Cardiac septum (tissue), 1 donor: ENCODE measurements at places on chromosomes 16 and 17. TPM values are rescaled to one million over a fixed set of nuclear protein-coding genes. Genes with fewer than 3 reads are reported as not detected.

Gene CBFA2T3
- 5.9 TPM for total RNA-seq

Gene SLC25A10
- total RNA-seq: 6.3 TPM

Gene ACSM5
- 0.40 TPM for total RNA-seq

Gene MPV17L
- 5.4 TPM for total RNA-seq

Gene ITFG1
- 69.6 TPM for total RNA-seq

Gene TMIGD1
- total RNA-seq: not detected

Gene FA2H
- not detected for total RNA-seq

Gene ALOX12B
- not detected for total RNA-seq

Gene CD300LG
- 13.7 TPM for total RNA-seq

Gene DRC3
- total RNA-seq: 1.9 TPM

Gene ALDH3A2
- 107 TPM for total RNA-seq

Gene IL17C
- not detected for total RNA-seq

Gene CES1
- total RNA-seq: 9.9 TPM

Gene ADPRM
- total RNA-seq: 4.4 TPM

Gene CLEC3A
- total RNA-seq: not detected

Gene NPW
- not detected for total RNA-seq

DNA sequence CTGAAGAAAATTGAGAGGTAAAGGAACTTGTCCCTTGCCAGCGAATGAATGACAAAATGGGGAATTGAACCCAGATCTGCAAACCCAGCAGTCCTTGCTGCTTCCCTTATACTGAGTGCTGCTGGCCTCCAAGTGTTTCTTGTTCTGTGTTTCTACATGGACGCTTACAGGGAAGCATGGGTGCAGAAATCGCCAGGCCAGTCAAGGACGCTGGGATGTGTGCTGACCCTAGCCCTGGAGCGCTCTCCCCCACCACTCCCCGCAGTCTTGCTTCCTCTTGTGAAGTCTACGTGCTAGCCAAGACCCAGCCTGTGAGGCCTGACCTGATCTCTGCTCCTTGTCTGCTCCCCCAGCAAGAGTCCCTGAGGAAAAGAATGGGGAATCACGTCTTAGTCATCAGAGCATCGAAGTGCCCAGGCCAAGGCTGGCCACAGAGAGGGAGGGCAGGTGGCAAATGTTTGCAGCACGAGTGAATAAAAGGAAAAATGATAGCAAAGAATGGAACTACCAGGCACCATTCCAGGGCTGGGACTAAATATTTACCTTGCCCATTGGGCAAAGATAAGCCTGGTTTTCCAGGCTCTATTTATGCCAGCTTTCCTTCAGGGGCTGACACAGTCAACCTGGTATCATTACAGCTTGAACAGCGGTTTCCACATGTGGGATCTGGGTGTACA, 17.4 kb downstream of the CA4 start:
- no peak for DNase-seq

- peak; percentile 38 for DNase-seq
Measured at GRCh38 chr17:79627766-79628690, 17.2 kb upstream of the RBFOX3 start.

GRCh38 chr17:30927756-30928155, 6.0 kb downstream of the ADAP2 start:
- no peak for DNase-seq

GRCh38 chr17:81090361-81091136, 55.6 kb downstream of the BAIAP2 start:
- no peak for DNase-seq

DNA sequence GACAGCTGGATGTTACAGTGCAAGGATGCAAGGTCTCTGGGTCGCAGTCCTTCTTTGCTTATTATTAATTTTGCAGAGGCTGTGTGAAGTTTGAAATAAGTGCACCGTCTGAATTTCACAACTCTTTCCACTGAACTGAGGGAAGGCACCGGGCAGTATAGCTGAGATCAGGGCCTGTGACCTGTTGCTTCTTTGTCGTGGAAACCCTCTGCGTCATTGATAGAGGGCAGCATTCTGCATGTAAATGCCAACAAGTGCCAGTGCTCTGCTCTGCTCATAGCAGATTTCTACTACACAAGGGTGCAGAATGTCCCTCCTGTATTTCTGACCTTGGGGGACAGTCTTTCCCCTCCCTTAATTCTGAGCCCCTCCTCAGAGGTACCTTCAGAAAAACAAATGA, 26.0 kb downstream of the CD300LF start:
- DNase-seq: no peak

GRCh38 chr17:44778656-44779210, 19.9 kb downstream of the ADAM11 start:
- DNase-seq: no peak

- DNase-seq: no peak
Measured at GRCh38 chr17:4896332-4897197, 2.8 kb upstream of the C17orf107 start.

DNA sequence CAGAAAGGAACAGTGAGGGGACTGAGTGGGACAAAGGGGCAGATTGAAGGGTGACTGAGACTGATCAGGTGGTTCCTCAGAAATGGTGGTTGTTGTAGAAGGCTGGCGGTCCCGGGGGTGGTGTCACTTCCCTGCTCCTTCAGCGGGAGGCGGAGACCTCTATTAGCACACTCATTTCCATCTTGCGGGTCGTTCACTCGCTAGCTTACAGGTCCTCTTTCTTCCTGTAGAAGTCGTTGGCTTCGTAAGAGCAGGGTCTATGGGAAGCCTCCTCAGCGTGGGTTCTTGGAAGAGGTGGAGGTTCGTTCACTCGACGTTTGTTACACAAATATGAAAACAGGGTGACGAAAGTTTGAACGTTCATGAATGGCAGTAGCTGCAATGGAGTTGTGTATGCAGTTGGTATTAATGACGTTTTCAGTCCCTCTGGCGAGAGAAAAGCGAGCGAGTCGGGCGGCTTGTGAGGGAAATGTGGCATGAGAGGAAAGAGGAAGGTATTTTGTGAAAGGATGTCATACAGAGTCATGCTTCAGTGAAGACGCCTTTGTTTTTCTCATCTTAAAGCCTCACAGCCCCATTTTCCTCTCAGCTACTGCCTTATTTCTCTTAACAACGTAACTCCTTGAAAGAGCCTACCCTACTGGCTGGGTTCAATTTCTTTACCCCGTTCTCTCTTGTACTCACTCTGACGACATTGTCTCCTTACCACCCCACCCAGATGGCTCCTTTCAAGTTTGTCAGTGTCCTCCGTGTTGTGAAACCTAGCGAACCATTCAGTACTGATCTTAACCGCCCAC, 667 bp downstream of the EFCAB13 start:
- no peak for DNase-seq

DNA sequence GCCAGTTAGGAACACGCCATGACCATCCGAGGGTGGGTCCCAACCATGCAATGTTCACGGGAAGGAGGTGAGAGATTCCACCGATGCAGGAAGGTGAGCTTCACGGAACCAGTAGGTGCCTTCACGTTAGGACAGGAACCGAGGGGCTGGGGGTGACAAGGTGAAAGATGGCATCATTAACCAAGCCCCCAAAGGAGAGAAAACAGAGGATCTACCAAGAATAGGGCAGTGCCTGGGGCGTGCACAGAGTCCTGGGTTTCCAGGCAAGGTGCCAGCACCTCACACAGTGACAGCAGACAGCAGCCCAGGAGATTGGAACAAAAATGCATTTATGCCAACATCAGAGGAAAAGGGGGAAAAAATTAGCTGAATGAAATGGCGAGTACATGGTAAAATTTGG, 137.9 kb downstream of the GSG1L start:
- peak; percentile 64 for DNase-seq

DNA sequence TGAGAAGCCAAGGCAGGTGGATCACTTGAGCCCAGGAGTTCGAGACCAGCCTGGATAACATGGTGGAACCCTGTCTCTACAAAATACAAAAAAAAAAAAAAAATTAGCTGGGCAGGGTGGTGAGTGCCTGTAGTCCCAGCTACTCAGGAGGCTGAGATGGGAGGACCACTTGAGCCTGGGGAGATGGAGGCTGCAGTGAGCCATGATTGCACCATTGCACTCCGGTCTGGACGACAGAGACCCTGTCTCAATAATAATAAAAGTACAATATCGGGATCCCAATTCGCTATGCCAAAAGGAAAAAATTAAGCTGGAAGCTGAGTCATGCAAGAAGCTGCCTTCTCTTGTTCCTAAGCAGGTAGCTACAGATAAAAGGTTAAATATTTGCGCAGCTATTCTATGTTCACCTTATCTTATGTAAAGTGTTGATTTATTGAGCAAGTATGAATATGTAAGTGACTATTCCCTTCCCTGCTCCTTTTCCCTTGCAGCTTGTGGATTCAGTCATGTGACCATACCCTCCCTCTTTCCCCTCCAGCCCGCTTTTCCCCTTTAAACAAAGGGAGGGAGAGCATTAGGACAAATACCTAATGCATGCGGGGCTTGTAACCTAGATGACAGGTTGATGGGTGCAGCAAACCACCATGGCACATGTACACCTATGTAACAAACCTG, 112.0 kb downstream of the LITAF start:
- no peak for DNase-seq

- no peak for DNase-seq
Measured at GRCh38 chr17:73160980-73161630, 3.7 kb upstream of the SSTR2 start.

- no peak for DNase-seq
Measured at GRCh38 chr17:59893676-59894100, 767 bp downstream of the RPS6KB1 start.

GRCh38 chr17:30321314-30321713, 12.5 kb downstream of the TMIGD1 start:
- no peak for DNase-seq

- no peak for DNase-seq
Measured at GRCh38 chr17:61494325-61495160, 42.3 kb downstream of the TBX4 start.

- DNase-seq: peak; percentile 55
Measured at GRCh38 chr16:3509470-3509928, 8.7 kb downstream of the CLUAP1 start.

DNA sequence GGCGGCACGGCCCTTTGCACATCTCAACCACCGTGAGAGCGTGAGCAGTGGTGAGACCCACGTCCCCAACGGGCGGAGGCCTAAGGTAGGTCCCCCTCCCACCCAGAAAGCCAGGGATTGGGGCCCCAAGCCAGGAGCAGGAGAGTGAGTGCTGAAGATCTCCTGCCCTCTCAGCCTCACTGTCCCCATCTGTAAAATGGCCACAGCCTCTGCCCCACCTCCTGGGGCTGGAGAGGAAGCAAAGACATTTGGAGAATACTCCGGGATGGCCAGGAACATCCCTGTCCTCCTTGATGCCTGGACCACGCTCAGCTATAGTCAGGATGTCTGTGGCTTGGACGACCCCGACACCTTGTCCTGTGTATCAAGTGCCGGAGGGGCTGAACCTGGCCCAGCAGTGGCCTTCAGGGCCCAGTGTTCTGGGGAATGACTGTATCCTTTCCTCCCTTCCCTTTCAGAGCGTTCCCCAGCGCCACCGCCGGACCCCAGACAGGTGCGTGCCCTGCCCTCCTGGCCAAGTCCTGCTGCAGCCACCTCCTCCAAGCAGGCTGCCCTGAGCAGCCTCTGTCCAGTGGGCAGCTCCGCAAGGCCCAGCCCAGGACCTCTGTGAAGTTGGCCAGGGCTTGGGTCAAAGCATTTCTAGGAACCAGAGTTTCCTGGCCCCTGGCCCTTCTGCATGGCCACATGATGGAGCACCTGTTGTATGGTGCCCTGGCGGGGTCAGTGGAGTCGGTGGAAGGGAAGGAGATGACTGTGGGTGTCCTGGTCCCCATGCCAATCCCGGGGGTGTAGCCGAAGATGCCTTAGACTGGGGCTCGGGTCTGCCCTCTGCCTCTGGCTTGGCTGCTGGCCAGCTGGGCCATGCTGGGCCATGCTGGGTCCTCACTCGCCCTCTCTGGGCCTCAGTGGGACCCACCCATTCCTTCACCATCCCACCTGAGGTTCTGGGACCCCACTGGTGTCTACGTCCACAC, 38.4 kb downstream of the ADCY7 start:
- peak; percentile 73 for DNase-seq

DNA sequence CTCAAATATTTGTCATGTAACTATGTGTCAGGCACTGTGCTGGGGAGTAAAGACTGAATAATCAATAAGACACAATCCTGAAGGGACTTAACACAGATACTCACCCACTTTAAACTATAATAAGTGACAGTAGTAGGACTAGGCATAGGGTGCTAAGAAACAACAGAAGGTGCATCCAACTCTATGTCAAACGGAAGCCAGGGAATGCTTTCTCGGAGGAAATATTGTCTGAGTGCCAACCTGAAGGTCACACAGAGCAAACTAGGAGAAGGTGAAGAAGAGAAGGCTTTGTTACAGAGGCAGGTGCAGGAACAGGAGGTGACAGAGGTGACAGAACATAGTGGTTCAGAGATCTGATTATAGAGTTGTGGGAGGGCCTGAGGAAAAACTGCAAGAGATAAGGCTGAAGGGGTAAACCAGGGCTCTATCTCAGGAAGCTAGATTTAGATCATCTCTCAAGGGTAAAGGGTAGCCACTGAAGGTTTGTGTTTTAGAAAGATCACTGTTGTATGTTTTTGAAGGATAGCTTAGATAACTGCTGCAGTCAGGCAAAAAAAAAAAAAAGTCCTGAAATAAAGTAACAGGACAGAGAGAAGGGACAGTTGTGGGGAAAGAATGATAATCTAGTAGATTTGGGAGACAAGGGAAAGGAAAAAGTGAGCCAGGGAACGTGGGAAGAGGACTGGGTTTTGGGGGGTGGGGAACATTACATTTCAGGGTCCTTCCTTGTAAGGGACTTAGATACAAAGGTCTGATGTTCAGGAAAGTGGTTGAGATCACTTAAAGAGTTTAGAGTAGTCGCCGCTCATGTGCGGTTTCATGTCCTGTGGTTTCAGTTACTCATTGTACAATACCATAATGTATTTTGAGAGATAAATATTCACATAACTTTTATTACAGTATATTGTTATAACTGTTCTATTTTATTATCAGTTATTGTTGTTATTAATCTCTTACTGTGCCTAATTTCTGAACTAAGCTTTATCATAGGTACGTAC, 85.6 kb upstream of the NETO2 start:
- no peak for DNase-seq

GRCh38 chr17:81063106-81064093, 28.4 kb downstream of the BAIAP2 start:
- DNase-seq: no peak

DNA sequence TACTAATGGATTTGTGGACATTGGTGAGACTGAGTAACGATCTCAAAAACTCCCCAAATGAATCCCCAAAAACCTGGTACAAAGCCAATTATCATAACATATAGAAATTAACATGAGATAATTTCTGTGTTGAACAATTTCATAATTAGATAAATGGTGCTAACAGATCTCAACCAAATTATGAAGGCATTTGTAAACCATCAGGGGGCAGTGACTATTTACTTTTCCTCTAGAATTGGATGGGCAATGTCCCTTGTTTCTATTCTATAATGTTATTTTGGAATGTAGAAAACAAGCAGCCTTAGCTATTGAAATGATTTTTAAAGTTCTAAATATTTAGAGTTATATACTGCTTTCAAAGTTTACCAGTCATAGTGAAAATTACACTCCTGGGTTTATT, 57.8 kb downstream of the MYH10 start:
- no peak for DNase-seq

- no peak for DNase-seq
Measured at GRCh38 chr17:56635641-56636040, 42.1 kb downstream of the NOG start.

DNA sequence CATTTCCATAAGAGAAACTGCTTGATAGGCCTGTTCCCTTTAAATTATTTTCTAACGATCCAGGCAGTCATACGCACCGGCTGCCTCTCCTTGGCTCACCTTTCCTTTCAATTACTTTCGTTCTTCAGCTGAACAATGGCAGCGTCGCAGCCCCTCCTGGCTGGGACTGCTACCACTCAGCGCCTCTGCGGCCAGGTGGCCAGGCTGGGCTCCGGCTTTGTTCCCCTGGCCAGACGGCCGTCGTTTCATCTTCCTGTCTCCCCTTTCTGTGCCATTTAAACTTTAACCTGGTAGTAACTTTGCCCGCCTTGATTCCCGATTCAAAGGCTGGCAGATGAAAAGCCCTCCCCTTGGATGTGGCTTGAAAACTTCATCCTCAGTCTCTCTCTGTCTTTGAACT, 79.0 kb downstream of the C16orf78 start:
- DNase-seq: peak; percentile 68
